ENCODE measurements at places on chromosomes 2 and 18.

- DNase-seq = no peak
These were observed 47.9 kb downstream of the LDLRAD4 start for GRCh38 chr18:13266218-13267100.

- no peak for DNase-seq
These were observed 5.4 kb upstream of the NCKAP5 start for GRCh38 chr2:133573491-133574162.

DNA sequence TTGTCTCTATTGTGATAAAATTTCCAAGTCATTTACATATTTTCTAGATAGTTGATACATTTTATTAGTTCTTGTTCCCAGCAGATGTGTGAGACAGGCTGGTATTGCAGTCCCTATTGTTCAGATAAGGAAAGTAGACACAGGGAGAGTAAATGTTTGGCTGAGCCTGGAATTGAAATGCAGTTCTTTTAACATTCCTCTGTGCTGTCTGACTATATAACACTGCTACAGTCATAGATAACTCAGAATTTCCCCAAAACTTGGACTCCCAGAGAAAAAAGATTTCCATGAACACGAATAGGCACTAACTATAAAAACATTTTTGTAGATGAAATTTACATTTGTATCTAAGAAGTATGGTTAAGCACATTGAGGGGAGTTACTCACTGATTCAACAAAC lies 71.4 kb downstream of the PLCL1 start:
- DNase-seq = no peak

GRCh38 chr18:49573835-49574234 lies 12.0 kb downstream of the LIPG start:
- no peak for DNase-seq

GRCh38 chr2:160238392-160238791 lies 38.3 kb upstream of the ITGB6 start:
- no peak for DNase-seq

- no peak for DNase-seq
These were observed 890 bp upstream of the SLC4A3 start for GRCh38 chr2:219626540-219626939.

- DNase-seq = no peak
These were observed 3.9 kb upstream of the TMEM163 start for GRCh38 chr2:134722728-134723127.

DNA sequence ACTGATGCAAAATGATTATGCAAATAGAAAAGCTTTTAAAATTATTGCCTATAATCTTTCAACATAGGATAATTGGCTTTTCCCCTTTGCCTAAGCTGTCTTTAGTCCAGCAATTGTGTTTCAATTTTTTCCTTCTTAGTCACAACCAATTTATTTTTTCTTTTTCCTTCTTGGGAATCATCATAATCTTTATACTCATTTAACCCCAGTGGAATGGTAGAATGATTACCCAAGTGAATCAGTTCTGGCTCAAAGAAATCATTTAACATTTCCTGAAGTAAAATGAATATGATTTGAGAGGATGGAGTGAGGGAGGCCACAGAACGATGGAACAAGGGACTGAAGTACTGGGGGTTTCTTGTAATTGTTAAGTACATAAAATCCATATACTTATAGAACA lies 93.0 kb upstream of the CRIM1 start:
- no peak for DNase-seq

DNA sequence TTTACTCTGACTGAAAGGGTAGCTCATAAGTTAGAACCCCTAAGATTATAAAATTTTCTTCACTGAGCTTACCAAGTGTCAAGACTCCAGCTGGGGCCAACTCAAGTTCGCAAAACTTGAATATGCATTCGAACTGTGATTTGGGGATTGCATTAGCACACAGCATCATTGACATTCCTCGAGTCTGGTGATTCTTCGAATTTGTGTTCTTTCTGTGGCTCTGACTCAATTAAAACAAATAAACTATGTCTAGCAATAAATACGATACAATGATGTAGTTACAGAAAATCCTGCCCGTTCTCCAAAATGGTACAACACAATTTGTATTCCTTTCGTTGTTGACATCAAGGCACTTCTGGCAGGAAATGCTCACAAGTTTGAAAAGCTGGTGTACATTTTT lies 11.1 kb downstream of the CCL20 start:
- DNase-seq = no peak
